A549 treated with RU486 at 1 μM for 4 hours (cell line): ENCODE measurements at places on chromosomes 4 and X. TPM values are rescaled to one million over a fixed set of nuclear protein-coding genes. Genes with fewer than 3 reads are reported as not detected.

Gene TCEAL6
- not detected in 5 replicates for total RNA-seq

Gene SPANXB1
- total RNA-seq = 1.2 to 3.8 TPM (median 1.9 TPM) in 5 replicates

Gene HPSE
- total RNA-seq = 1.1 to 1.8 TPM (median 1.3 TPM) in 5 replicates

Gene FAM114A1
- total RNA-seq = 21.9 to 42.4 TPM (median 31.8 TPM) in 5 replicates

Gene CLDN22
- not detected in 5 replicates for total RNA-seq

Gene VMA21
- 18.8 to 26.2 TPM (median 22.4 TPM) in 5 replicates for total RNA-seq

Gene ING2
- total RNA-seq = 9.2 to 12.0 TPM (median 10.9 TPM) in 5 replicates

Gene F8A3
- 0.81 to 1.6 TPM (median 0.94 TPM) in 5 replicates for total RNA-seq

Gene APLN
- 0.73 to 1.2 TPM (median 0.89 TPM) in 5 replicates for total RNA-seq

Gene FDCSP
- not detected in 5 replicates for total RNA-seq

Gene NSD2
- total RNA-seq = 38.2 to 46.8 TPM (median 42.6 TPM) in 5 replicates

Gene CLDN34
- total RNA-seq = not detected in 5 replicates

Gene PPARGC1A
- total RNA-seq = 0.06 to 0.13 TPM (median 0.07 TPM) in 3 of 5 replicates, not detected in the others

Gene EDNRA
- total RNA-seq = 0.30 to 0.62 TPM (median 0.31 TPM) in 5 replicates

Gene ATP7A
- total RNA-seq = 1.7 to 3.5 TPM (median 3.4 TPM) in 5 replicates

Gene MTCP1
- 15.0 to 21.5 TPM (median 16.8 TPM) in 5 replicates for total RNA-seq
